PC-3 (cell line): ENCODE measurements at places on chromosomes 16 and 17. TPM values are rescaled to one million over a fixed set of nuclear protein-coding genes. Genes with fewer than 3 reads are reported as not detected.

Gene SPHK1
- 54.2 and 59.7 TPM in 2 replicates for total RNA-seq

Gene GUCY2D
- 0.12 TPM in 1 of 2 replicates, not detected in the other for total RNA-seq

Gene SOCS1
- 12.5 and 15.5 TPM in 2 replicates for total RNA-seq

Gene CCDC200
- total RNA-seq: not detected in 2 replicates

Gene TMEM238L
- not detected in 2 replicates for total RNA-seq

Gene IKZF3
- under 0.01 TPM in 1 of 2 replicates, not detected in the other for total RNA-seq

Gene KRT33A
- total RNA-seq: not detected in 2 replicates

Gene ZNF23
- total RNA-seq: 6.6 and 7.5 TPM in 2 replicates

Gene MT4
- not detected in 2 replicates for total RNA-seq

Gene CDH1
- 100 and 124 TPM in 2 replicates for total RNA-seq

Gene CHST4
- total RNA-seq: not detected in 2 replicates

Gene RASD1
- 59.0 and 82.6 TPM in 2 replicates for total RNA-seq

DNA sequence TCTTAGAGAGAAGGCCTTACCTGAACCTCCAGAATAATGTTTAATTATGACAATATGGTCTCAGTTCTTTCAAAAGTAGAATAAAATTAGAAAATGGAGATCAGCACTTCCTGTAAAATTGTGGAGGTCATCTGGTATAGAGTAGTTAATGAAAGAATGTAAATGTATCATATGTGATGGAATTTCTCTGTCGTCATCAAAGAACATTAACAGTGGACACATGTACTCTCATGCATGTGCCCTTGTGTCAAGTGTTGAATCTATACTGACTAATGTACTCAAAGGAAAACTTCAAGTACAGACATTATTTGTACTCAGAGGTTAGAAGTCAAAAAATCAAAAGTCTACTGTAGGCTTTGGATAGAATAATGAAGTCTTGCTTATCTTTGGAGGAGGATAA, 129.2 kb upstream of the MYOCD start:
- DNase-seq: no peak

DNA sequence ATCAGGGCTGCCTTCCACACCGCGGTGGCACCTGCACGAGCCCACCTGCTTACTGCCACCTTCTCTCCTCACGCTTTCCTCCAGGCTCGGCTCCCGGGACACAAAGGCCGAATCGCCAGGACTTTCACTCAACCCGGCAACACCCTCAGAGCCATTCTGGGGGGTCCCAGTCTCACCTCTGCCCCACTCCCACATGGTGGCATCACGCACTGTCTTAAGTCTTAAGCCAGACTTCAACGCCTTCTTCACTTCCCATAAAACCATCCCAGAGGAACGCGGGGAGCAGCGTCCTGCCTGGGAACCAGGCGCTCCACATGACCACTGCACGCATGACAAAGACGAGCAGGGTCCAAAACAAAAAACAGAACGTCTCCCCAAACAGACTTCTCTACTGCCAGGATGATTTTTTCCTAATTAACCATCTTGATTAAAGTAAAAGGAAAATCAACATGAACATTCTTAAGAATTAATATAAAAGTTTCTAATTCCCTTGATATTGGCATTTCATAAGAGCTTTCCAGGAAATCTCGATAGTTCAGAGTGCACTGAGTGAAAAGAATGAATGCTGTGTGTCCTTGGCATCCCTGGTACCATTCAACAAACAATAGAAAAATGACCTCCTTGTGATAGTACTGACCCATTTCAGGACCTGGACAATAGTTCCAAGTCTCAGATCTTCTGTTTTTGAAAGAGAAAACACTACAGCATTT, 2.6 kb downstream of the CANT1 start:
- DNase-seq: no peak

DNA sequence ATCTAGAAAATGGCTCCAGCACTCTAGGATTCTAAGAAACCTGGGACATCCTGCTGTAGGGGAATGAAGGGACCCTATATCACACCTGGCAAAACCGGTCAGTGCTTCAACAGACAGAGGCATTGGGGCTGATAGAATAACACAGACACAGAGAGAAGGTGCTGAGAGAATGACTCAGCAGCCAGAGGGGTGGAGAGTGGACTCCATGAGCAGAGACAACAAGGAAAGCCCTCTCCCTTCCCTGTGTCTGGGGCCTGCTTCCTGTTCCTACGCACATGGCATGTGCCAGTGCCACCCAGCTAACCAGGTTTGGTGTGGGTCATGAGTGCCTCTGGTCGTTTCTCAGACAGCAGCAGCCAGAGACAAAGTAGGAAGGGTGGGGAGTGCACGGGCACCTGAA, 140.3 kb downstream of the CCT6B start:
- DNase-seq: peak; percentile 4

DNA sequence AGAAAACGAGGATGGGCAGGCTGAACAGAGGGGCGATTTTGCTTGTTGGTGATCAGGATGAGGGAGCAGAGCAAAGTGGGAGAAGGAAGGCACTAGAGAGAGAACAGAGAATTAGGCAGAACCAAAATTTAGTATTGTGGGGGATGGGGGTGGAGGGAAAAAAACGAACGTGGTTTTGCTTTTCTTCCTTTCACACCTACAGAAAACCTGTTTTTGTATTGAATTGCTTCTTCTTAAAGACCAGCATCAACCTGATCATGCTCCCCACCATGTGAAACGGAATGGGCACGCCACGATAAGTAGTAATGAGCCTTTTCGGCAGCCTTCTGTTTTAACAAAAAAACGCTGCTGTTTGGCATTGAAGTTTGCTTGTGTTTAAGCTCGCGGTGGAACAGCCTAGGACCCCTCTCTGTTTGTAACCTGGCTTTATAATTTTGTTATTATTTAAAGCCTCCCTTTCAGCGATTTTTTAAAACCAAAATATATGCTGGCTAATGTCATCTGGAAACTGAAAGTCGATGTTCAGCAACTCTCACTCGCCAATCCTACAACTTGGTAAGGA, 36.8 kb downstream of the ERCC4 start:
- no peak for DNase-seq

DNA sequence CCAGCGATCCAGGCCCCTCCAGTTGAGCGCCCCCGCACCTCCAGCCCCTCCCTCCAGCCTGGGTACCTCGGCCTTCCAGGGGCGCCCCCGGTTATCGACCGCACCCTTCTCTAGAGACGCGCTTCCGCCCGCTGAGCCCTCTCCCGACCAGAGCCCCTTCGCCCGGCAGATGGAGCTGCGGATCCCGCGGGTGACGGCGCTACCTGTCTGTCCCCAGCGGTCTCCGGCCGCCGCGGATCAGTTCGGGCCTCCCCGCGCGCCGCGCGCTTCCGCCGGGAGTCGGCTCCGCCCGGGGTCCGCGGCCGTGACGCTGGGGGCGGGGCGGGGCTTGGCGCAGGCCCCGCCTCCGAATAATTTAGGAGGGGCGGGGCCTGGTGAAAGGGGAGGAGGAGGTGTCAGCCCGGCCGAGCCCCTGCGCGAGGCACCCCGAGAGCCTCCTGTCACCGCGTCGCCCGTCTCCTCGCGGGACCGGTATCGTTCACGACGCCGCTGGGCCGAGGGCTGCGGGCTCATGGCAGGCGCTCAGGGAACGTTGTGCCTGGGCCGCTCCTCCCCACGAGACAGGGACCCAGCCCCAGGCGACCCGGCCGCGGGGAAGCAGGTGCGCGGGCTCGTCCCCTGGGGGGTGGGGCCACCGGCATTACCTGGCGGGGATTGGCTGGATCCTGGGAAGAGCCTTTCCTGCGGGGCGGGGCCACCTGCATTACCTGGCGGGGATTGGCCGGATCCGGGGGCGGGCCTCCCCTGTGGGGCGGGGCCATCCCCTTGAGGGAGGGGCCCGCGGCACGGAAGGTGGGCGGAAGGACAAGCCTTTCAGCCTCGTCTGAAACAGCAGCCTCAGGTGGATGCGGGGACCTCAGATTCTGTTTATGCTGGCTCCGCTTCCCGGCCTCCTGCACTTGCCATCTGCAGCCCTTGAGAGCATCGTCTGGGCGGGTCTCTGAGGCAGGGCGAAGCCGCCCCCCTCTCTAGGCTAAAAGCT, at the start of gene SPATA2L:
SPATA2L (minus strand) TSS at position 281 of the 982 bp plus-strand sequence. CDS start 473 bp downstream, outside the sequence.
- DNase-seq: peak; percentile 91

DNA sequence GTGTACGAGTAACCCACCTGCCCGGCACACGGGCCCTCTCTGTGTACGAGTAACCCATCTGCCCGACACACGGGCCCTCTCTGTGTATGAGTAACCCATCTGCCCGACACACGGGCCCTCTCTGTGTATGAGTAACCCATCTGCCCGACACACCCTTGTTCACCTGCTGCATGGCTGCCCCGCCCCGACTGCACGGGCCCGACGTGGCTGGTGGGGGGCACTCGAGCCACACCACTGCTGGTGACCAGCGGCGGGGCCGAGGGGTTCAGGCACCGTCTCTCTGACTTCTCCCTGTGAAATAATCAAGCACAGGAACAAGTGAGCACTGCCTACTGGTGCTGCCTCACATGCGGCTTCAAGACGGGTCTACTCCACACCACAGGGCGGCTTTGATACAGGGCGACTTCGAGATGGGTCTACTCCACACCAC, 22.1 kb downstream of the MAP1LC3B start:
- peak; percentile 6 for DNase-seq

GRCh38 chr16:67758966-67759365, 39.9 kb upstream of the GFOD2 start:
- DNase-seq: no peak

DNA sequence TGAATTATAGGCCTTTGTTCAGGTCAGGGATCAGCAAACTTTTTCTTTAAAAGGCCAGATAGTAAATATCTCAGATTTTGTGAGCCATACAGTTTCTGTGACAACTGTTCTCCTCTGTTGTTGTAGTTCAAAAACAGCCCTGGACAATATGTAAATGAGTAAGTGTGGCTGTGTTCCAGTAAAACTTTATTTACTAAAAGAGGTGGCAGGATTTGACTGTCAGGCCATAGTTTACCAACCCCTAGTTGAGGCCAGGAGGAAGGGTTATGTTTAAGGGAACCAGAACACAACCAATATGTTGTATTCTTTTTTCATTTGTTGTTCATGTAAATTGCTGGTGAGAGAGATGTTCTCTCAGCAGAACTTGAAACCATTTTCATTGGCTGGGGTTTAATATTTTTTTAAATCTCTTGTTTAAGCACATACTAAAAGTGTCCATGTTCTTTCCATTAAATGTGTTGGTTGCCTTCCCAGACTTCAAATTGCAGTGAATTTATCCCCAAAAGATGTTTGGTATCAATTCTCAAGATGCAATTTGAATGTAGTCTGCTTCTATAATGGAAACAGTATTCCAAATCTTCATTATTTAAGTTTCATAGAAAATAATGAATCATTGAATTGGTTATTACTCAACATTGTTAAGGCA, 260.3 kb downstream of the FTO start:
- no peak for DNase-seq

- DNase-seq: no peak
Observed at GRCh38 chr17:31339906-31340661, 18.7 kb upstream of the EVI2A start.

DNA sequence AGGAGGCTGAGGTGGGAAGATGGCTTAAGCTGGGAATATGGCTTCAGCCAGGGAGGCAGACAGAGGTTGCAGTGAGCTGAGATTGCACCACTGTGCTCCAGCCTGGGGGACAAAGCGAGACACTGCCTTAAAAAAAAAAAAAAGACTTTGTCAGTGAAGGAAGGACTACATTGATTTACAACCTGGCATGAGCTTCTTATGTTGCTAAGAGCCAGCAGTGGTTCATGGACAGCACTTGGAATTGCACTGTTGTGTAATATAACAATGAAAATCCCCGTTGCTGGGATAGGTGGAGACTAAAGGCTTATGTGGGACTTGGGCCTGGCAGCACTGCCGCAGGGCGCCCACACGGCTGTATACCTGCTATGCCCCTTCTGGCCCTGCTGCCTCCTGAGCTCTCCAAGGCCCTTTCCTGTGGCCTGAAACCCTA, 14.1 kb upstream of the SLC16A5 start:
- DNase-seq: no peak

- no peak for DNase-seq
Observed at GRCh38 chr17:8148560-8148959, 3.6 kb downstream of the PER1 start.

DNA sequence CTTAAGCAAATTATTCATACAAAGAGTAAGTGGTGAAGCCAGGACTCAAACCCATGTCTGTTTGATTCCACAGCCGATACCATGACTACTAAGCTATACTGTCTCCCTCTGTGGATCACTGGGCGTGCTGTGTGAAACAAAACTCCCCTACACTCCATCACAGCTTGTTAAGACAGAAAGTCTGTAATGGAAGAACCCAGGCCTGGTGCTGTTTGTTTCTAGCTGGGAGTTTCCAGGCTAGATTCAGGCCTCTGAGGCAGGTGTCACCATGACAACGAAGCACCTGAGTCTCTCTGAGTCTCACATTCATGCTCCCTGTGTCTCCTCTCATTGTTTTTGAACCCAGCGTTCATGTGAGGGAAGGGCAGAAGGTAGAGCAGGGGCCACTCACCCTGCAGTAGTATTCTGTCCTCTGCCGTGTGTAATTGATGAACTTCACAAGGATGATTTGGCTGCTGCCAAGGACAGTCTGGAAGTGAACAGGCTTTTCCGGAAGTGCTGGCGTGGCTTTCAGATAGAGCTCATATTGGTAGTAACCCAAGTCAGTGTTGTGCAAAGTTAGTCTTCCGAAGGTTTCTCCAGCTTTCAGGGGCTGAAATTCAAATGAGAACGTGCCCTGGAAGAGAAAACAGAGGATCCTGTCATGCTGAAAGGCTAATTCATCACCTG, 8.6 kb upstream of the VAC14 start:
- DNase-seq: no peak

DNA sequence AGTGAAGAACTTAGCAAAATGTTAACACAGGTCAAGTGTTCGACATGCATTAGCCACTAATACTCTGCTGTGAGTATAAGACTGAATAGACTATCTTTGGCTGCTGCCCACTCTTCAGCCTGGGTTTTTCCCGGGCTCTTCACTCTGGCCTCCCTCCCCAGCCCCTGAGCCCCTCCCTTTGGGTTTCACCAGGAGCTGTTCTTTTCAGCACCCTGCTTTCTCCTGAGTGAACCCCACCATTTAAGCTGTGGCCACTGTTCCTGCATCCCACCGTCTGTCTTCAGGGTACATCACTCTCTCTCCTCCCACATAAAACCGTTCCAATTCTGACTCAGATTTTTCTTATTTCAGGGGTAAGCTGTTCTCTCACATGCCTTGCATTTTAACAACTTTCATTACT, 92.0 kb upstream of the ASIC2 start:
- no peak for DNase-seq

- no peak for DNase-seq
Observed at GRCh38 chr16:71259086-71259485, 28.6 kb upstream of the HYDIN start.

- no peak for DNase-seq
Observed at GRCh38 chr16:89593841-89594240, 18.3 kb downstream of the CPNE7 start.

- no peak for DNase-seq
Observed at GRCh38 chr16:26599785-26600104, 467.0 kb upstream of the C16orf82 start.

- DNase-seq: no peak
Observed at GRCh38 chr17:17377071-17377967, 74.1 kb downstream of the NT5M start.

DNA sequence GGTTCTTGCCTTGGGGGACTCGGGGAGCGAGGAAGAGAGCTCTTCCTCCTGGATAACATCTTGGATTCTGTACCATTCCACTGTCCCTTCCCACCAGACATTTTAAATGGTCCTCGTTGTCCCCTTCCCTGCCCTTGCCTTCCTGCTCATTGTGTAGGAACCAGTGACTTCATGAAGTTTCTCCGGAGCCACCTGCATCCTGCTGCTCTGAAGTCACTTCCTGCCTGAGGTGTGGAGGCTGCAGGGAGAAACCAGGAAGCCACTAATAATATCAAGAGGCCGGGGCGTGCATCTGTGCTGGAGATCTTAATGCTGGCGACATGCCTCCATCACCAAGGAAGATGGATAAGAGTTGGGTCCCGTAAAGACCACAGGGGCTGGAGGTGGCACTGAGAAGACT, 6.2 kb upstream of the SLC16A13 start:
- DNase-seq: no peak
